ENCODE measurements at places on chromosomes 11 and 22.

DNA sequence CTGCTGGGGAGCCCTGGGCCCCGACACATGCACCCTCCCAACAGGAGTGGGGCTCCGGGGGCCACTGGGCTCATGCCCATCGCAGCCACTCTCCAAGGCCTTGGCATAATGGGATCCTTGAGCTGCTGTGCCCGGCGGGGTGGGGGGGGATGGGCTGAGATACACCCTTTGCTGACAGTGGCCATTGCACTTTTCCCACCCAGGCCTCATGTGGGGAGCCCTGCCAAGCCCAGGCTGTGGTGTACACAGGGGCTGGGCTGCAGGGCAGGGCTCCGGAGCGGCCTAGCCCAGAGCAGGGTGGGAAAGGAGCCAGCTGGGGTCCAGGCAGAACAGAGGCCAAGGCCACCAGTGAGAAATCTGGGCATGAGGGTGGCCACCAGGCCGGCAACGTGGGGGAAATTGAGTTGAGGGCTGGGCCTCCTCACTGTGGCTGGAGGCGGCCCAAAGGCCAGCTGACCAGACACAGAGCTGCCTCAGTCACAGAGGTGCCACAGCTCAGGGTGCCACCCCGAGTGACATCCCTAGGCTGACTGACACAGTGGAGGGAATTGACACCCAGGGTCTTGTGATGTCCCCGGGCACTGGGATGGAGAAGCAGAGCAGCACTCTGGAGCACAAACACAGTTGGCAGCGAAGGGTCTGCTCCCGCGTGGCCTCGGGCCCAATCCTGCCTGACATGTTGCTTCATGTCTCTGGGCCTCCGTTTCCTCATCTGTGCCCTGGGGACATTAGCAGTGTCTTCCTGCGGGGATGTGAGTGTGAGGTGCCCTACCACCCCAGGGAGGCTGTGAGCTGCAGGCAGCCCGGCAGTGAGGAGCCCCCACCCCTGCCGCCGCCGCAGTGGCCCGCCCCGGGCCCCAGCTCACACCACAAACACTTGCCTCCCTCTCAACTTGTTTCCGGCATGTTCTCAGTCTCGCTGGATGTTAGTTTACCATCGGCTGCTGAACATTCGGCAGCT is 30.4 kb downstream of the RTN4R start:
- peak; percentile 15 for DNase-seq

DNA sequence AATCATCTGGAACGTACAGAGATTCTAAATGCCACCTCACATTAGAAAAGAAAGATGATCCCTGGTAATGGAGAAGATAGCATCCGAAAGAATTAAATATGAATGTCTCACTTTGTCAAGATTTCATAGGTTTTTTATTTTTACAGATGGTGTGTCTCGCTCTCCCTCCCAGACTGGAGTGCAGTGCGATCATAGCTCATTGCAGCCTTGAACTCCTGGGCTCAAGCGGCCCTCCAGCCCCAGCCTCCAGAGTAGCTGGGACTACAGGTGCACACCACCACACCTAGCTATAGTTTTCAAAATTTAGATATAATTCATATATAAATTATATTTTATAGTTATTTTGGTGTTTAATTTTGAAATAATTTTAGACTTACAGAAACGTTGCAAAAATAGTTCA is 16.7 kb upstream of the SMTN start:
- DNase-seq: no peak

GRCh38 chr11:83523676-83524075 is 237.5 kb upstream of the CCDC90B start:
- DNase-seq: no peak

DNA sequence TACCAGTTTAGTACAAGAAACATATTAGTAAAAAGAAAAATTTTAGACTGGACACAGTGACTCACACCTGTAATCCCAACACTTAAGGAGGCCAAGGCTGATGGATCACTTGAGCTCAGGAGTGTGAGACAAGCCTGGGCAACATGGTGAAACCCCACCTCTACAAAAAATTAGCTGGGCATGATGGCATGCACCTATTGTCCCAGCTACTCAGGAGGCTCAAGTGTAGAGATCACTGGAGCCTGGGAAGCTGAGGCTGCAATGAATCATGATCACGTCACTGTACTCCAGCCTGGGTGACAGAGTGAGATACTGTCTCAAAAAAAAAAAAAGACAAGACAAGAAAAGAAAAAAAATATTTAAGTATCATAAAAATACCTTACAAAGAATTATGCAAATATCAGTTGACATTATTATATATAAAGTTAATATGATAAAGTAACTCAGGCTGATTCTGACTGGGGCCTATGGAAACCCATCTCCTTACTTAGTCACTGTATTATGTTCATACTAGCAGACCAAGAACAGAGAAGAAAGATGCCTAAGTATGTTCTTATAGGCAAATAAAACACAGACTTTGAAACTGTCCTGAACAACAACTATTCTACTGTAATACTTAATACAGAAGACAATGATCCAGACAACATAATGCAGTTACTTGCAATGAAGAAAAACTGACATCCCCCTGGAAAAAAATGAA is 27.3 kb downstream of the FAM168A start:
- DNase-seq: no peak

- no peak for DNase-seq
Observed at GRCh38 chr11:58047818-58048217, 17.1 kb downstream of the OR6Q1 start.
